CD4-positive, alpha-beta T cell treated with Interleukin-12 subunit alpha and Interleukin-12 subunit beta, for 1 hour (primary cell): ENCODE measurements at places on chromosomes 2 and 18.
A peak's percentile ranks its signal among the peaks of the same experiment; 100 is the strongest.

- DNase-seq = no peak
Observed at GRCh38 chr18:79911344-79912270, 39.8 kb downstream of the SLC66A2 start.

DNA sequence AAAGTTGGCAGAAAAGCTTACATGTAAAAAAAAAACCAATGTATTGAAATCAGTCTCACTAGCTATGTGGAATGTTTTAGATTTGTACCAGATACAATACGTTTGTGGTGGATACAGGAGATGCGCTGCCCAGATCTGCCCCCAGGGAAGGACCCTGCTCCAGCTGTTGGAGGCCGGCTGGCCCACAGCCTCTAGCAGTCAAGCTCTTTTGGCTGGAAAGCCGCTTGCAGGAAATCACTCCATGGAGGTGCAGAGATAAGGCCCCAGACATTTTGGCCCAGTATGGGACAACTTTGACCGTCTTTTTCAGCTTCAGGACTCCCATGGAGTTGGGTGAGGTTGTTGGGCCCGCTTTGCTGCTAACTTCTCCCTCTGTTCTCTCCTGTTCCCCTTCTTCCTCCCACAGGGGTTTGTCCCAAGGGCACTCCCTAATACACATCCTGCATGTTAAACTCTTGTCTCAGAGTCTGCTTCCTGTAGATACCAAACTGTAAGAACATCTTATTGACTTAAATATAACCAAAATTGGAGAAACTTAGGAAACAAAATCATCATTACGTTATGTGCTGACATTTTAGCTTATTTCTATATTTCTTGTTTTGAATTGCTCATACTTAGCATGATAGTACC lies 1.7 kb upstream of the QPCT start:
- no peak for DNase-seq

- DNase-seq = no peak
Observed at GRCh38 chr2:108570416-108570815, 36.1 kb downstream of the LIMS1 start.

DNA sequence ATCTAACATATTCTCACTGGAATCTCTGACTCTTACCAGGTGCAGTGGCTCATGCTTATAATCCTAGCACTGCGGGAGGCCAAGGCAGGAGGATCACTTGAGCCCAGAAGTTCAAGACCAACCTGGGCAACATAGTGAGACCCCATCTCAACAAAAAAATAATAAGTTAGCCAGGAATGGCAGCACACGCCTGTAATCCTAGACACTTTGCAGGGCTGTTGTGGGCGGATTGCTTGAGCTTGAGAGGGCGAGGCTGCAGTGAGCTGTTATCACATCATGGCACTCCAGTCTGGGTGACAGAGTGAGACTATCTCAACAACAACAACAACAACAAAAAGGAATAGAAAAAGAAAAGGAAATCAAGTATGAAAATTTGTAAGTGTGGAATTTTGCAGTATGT lies 306.5 kb upstream of the CYP26B1 start:
- no peak for DNase-seq

- no peak for DNase-seq
Observed at GRCh38 chr2:210517264-210517663, 39.1 kb upstream of the CPS1 start.

- no peak for DNase-seq
Observed at GRCh38 chr2:133732982-133733900, 165.0 kb upstream of the NCKAP5 start.

DNA sequence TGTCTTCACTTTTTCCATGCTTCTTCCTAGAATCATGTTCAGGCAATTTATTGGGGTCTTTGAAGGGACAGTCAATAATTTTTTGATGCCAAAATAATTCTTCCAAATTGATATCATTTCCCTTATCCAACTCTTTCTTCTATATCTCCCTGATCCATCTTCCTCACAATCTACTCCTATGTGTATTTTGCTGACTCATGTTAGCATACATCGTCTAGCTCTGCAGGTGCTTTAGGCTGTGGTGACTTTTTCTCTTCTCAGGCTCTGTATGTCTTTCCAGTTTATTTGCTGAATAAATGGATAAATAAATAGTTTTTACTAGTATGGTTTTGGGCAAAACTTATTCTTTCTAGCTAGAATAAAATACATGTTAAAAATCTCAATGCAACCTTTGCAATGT lies 1650.9 kb upstream of the TMEFF2 start:
- DNase-seq = no peak

DNA sequence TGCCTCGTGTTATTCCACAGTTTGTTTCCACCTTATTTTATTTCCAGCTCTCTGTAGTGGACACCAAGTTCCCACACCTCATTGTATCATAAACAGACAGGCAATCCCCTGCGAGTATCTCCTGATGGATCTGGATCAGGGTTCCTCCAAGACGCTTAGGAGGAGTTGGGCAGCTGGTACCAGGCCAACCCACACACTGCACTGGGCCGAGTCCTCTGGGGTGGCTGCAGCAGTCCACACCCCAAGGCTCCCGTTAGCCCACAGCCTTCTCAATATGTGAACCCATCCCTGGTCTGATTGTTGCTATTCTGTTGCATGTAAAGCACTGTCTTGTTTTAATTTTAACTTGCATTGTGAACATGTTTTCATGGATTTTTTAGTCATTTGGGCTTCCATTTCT lies 178.8 kb upstream of the RAB6C start:
- no peak for DNase-seq

DNA sequence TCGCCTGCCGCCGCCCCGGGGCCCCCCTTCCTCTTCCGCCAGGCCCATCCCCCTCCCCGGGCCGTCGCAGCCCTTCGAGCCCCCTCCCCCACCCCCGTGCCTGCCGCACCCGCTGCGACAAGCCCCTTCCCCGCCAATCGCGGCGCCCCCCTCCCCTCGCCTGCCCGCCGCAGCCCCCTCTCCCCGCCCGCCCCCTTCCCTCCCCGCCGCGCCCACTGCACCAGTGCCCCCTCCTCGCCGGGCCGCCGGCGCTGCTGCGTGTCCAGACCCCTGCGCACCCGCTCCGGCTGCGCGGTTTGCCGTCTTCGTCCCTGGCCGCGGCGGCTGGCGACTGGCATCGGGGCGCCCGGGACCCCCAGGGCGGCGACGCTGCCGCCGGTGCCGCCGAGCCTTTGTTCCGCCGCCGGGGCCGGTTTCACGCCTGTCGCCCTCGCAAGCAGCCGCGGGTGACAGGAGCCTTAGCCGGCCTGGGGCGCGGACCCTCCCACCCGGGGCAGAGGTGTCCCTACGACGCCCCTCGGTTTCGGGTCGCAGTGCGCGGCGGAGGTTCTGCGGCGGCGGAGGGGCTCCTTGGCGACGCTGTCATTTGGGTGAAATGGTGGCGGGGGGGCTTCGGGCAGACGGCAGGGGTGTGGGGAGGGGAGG lies 18.1 kb downstream of the GPC1 start:
- DNase-seq = no peak

DNA sequence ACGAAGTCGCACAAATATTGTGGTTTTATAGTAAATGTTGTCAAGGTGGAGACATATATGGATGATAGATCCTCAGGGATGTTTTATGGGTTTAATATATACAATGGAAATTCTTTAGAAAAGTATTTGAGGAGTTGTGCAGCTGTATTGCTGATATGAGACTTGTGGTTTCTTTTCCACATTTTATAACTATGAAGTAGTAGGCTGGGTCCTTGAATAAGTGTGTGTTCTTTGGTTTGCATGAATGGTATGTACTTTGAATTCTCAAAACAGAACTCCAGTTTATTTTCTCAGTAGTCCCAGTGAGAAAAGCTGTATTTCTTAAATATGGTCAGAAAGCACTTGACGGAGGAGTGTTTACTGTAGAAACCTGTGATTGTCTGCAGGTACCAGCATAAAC lies 42.4 kb downstream of the PLCL1 start:
- DNase-seq = no peak

- DNase-seq = no peak
Observed at GRCh38 chr2:229974266-229974665, 52.0 kb downstream of the FBXO36 start.

DNA sequence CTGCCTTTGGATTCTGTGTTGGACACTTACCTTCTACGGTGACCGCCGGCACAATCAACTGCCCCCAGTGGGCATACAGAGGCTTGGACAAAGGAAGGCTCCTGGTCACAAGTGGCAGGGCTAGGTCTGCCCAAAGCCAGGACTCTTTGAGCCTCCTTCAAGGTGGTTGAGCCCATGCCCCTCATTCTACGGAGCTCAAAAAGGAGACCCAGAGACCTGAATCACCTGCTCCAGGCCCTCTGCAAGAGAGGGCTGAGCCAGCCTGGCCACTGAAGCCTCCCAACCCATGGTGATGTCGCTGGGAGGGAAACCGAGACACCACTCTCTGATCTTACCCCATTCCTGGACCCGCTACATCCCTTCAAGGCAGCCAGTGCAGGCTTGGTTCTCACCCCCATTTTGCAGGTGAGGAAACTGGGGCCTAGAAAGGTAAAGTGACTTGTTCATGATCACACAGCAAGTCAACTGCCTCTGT lies 87.9 kb downstream of the INHBB start:
- DNase-seq = no peak

DNA sequence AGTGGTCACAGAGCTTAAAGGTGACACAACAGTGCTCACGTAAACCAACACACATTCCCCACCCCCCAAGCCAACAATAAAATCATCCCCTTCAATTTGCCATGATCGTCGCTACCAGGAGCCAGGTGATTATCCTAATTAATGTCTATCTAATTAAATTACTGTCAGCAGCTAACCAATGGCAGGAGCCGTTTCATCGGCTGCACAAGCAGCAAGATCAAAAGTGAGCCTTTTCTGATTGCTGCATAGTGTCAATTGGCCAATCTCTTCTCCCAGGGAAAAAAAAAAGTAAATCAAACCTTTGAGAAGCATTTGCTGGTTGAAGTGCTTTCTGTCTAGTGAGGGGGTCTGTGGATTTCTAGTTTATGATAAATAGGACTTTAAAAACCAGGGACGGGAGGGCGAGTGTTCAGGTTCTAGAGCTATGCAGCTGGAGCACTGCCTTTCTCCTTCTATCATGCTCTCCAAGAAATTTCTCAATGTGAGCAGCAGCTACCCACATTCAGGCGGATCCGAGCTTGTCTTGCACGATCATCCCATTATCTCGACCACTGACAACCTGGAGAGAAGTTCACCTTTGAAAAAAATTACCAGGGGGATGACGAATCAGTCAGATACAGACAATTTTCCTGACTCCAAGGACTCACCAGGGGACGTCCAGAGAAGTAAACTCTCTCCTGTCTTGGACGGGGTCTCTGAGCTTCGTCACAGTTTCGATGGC lies at the start of gene TBR1:
Gene TBR1, plus strand, starts transcription at position 311 of the 721 bp plus-strand sequence. Its CDS starts 114 bp downstream, at position 425.
- DNase-seq = no peak

DNA sequence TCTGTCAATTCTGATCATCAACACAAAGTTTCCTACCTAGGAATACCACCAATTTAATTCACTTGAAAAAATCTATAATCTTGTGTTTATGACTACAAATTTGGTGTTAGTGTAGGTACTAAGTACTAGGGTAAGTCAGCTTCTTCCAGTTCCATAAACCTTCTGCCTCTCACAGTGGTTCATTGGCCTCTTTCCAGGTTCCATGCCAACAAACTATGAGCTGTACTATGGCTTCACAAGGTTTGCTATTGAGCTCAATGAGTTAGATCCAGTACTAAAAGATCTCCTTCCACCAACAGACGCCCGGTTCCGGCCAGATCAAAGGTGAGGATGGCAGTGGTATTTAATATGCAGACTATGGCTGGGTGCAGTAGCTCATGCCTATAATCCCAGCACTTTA lies 58.8 kb downstream of the PRKRA start:
- no peak for DNase-seq

GRCh38 chr2:163715199-163715598 lies 20.6 kb downstream of the FIGN start:
- no peak for DNase-seq

DNA sequence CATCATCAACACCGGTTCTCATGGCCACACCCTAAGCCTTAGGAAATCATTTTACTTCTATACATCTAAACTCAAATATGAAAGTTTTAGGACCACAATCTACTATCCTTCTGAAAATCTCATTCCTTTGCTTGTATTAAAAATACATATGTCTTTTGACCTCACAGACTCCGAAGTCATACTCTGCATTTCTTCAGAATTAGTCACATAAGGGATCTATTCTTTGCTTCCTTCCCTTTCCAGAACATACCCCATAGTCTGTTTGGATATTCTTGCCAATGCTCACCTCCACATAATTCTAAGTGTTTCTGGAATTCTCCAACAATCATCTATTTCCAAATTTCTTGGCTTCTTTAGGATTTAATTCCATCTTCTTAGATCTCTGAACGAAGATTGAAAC lies 14.2 kb upstream of the DSG1 start:
- no peak for DNase-seq

- DNase-seq = no peak
Observed at GRCh38 chr18:59834267-59834666, 65.5 kb upstream of the PMAIP1 start.

DNA sequence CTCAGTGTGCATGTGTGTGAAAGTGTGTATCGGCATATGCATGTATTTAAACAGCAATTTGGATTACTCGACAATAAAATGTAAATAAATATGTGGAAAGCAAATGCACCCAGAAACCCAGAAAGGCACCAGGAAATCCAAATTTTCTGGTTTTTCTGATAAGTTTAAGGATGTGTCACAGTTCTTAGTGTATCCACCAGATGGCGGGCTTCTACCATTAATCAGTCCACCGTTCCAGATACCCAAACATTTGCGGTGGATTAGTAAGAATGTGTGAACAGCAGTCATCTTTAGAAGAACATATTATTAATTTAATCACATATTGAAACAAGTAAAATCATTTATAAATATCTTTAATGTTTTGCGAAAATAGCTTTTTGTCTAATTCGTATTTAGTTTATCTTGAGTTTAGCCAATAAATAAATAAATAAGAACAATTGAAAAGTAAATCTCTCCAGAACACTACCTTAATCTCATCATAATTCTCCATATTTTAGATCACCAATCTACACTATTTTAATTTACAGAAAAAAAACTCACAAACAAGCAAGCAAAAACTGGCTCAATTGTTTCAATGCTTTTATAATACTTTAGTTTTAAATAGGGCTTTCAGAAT lies 298.9 kb downstream of the DSEL start:
- DNase-seq = peak; percentile 67

GRCh38 chr18:42527766-42528165 lies 572.7 kb downstream of the PIK3C3 start:
- no peak for DNase-seq

GRCh38 chr18:28855524-28855923 lies 678.6 kb upstream of the CDH2 start:
- no peak for DNase-seq

GRCh38 chr2:212794471-212794870 lies 255.9 kb upstream of the ERBB4 start:
- no peak for DNase-seq

- DNase-seq = peak; percentile 1
Observed at GRCh38 chr2:223465793-223466192, 136.4 kb downstream of the SCG2 start.
